Activated CD8-positive, alpha-beta memory T cell treated with anti-CD3 and anti-CD28 coated beads, Interleukin-2, amount 10 ng/mL, durations not matched to agents 7 days and 5 days (primary cell): ENCODE measurements at places on chromosomes 5 and 9. TPM values are rescaled to one million over a fixed set of nuclear protein-coding genes. Genes with fewer than 3 reads are reported as not detected.

UBE2QL1 gene
- 0.35 TPM for total RNA-seq

GRCh38 chr9:5820425-5820824 is 12.5 kb downstream of the ERMP1 start:
- peaks cover 53% of the 10 kb centered on the region for H3K36me3 ChIP-seq
- no peak overlapping the region for H3K4me3 ChIP-seq
- DNase-seq = no peak
- no peak overlapping the region for H3K27ac ChIP-seq

TMEM215 gene
- not detected for total RNA-seq

DNA sequence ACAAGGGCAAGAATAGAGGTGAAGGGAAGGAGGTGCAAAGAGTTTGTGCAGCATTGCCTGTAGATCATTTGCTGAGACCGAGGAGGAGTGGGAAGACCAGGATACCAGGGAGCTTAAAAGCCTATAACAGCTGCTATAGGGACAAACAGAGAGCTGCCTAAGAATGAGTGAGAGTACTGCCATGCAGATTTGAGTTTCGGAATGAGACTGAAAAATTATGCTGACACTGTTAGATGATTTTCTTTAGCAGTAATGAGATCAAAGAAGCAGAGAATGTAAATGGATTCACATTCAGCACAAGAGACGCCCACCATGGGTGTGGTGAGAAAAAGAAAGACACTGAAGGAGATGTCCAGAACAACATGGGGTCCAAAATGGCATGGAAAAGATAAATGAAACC is 69.7 kb downstream of the EPB41L4A start:
- no peak overlapping the region for H3K27ac ChIP-seq
- no peaks in the 10 kb centered on the region for H3K4me1 ChIP-seq
- peaks cover 2% of the 10 kb centered on the region for H3K27me3 ChIP-seq

DNA sequence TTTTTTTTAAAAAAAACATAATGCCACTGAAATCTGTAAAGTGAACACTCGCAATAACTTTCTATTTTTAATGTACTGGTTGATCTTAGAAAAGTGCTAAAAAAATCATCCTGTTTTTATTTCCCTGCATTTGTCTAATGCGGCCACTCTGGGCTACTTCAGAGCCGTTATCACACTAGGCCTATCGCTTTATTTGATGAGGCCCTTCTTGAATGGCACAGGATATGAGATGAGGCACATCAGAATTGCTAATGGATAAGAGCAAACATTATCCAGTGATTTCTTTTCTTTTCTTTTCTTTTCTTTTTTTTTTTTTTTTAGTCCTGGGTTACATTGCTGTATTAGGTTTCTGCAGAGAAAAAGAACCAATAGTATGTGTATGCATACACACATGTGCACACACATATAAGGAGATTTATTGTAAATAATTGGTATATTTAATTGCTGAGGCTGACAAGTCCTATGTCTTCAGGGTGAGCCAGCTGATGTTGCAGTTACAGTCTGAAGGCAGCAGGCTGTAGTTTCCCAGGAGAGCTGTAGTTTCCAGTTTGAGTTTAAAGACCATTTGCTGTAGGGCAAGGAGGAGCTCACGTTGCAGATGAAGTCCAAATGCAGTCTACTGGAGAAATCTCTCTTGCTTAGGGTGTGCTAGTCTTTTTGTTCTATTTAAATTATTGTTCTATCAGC is 391.7 kb downstream of the MED10 start:
- no peak for DNase-seq
- H3K27ac ChIP-seq = no peak overlapping the region
- no peaks in the 10 kb centered on the region for H3K4me1 ChIP-seq
- no peaks in the 10 kb centered on the region for H3K36me3 ChIP-seq
- H3K27me3 ChIP-seq = no peaks in the 10 kb centered on the region
- H3K4me3 ChIP-seq = no peak overlapping the region

GRCh38 chr5:60334281-60334713 is 365.7 kb downstream of the DEPDC1B start:
- H3K27me3 ChIP-seq = no peaks in the 10 kb centered on the region
- DNase-seq = no peak
- H3K4me1 ChIP-seq = no peaks in the 10 kb centered on the region
- no peak overlapping the region for H3K27ac ChIP-seq
- H3K4me3 ChIP-seq = no peak overlapping the region
- H3K36me3 ChIP-seq = no peaks in the 10 kb centered on the region

ARHGEF37 gene
- total RNA-seq = 0.37 TPM

DNA sequence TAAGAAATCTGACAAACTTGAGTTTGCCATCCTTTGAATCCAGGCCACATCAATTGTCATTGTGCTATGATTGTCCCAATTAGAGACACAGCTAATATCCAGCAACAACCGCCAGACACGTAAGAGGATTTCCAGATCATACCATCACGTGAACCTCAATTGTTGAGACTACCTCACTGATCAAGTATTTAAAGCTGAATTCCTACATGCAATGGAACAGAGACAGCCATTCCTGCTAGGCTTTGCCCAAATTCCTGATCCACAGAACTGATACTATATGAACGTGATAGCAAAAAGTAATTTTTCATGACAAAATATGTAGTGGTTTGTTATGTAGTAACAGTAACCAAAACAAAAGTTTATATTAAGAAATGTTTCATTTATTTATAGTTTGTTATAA is 657.7 kb downstream of the PRR16 start:
- H3K27me3 ChIP-seq = no peaks in the 10 kb centered on the region
- no peak for DNase-seq
- H3K27ac ChIP-seq = no peak overlapping the region
- no peaks in the 10 kb centered on the region for H3K4me1 ChIP-seq

- H3K4me1 ChIP-seq = no peaks in the 10 kb centered on the region
- no peak for DNase-seq
- H3K27me3 ChIP-seq = no peaks in the 10 kb centered on the region
- H3K36me3 ChIP-seq = no peaks in the 10 kb centered on the region
- H3K27ac ChIP-seq = no peak overlapping the region
Measured at GRCh38 chr5:158317507-158317906, 458.6 kb upstream of the CLINT1 start.

SLC36A2 gene
- not detected for total RNA-seq

DNA sequence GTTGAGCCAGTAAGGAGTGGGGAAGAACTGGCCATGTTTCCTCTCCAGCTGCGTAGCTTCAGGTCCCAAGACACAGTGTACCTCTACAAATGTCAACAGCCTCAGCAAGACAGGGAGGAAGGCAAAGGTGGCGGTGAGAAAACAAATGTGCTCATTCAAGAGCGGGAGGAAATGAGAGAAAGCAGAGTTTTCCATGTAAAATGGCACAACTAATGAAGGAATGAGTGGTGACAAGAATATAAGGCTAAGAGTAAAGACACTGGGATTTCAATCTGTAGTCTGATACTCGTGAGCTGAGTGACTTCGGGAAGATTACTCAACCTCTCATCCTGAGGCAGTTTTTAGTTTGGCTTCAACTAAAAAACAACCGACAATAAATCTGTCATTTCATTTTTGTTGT is 67.6 kb downstream of the DPYSL3 start:
- no peaks in the 10 kb centered on the region for H3K36me3 ChIP-seq
- no peak for DNase-seq
- no peak overlapping the region for H3K27ac ChIP-seq
- no peaks in the 10 kb centered on the region for H3K4me1 ChIP-seq
- H3K4me3 ChIP-seq = no peak overlapping the region
- H3K27me3 ChIP-seq = peaks cover 5% of the 10 kb centered on the region

ZNF883 gene
- not detected for total RNA-seq

DNA sequence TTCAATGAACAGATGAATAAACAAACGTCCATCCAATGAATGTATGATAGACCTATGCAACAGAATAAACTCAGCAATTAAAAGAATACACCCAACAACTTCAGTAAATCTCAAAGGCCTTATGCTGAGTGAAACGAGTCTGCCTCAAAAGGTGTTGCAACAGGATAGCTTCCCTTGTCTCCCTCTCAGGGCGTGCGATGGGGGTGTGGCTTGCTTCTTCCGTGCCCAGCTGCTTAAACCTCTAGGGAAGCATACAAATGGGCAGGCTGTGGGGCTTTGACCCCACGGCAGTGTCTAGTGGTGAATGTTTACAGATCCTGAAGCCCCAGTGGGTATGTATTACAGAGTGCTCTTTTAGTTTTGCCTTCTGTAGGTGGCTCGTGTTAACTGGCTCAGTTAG is 87.0 kb upstream of the CCL21 start:
- H3K27ac ChIP-seq = no peak overlapping the region
- H3K4me3 ChIP-seq = no peak overlapping the region
- no peaks in the 10 kb centered on the region for H3K4me1 ChIP-seq
- H3K27me3 ChIP-seq = peaks cover 61% of the 10 kb centered on the region
- H3K36me3 ChIP-seq = no peaks in the 10 kb centered on the region

GRCh38 chr9:31848505-31849285 is 535.7 kb upstream of the ACO1 start:
- no peak for DNase-seq
- H3K27ac ChIP-seq = no peak overlapping the region

- H3K4me3 ChIP-seq = no peak overlapping the region
- no peaks in the 10 kb centered on the region for H3K4me1 ChIP-seq
- DNase-seq = no peak
Measured at GRCh38 chr9:22649384-22649783, 202.8 kb downstream of the DMRTA1 start.

DNA sequence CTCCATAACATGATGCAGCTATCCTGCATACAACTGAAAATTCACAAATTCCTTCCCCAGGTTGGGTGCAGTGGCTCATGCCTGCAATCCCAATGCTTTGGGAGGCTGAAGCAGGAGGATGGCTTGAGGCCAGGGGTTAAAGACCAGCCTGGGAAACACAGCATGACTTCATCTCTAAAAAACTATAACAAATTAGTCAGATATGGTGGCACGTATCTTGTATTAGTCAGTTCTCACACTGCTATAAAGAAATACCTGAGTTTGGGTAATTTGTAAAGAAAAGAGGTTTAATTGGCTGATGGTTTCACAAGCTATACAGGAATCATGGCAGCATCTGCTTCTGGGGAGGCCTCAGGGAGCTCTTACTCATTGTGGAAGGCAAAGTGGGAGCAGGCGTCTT is 56.4 kb upstream of the DAPK1 start:
- no peaks in the 10 kb centered on the region for H3K36me3 ChIP-seq
- no peak overlapping the region for H3K4me3 ChIP-seq
- H3K27ac ChIP-seq = no peak overlapping the region
- H3K4me1 ChIP-seq = no peaks in the 10 kb centered on the region
- no peak for DNase-seq

- H3K27ac ChIP-seq = no peak overlapping the region
- DNase-seq = no peak
- H3K27me3 ChIP-seq = peaks cover 21% of the 10 kb centered on the region
- H3K36me3 ChIP-seq = no peaks in the 10 kb centered on the region
- H3K4me1 ChIP-seq = no peaks in the 10 kb centered on the region
Measured at GRCh38 chr9:89792189-89793123, 187.6 kb downstream of the GADD45G start.

ATG12 gene
- 36.9 TPM for total RNA-seq

GRCh38 chr9:124784509-124784908 is 7.6 kb downstream of the OLFML2A start:
- no peak overlapping the region for H3K27ac ChIP-seq
- no peaks in the 10 kb centered on the region for H3K4me1 ChIP-seq
- DNase-seq = peak; percentile 3
- H3K27me3 ChIP-seq = peaks cover 2% of the 10 kb centered on the region

GRCh38 chr5:52476346-52476745 is 311.4 kb upstream of the ITGA1 start:
- no peaks in the 10 kb centered on the region for H3K36me3 ChIP-seq
- no peak overlapping the region for H3K27ac ChIP-seq
- DNase-seq = no peak
- no peak overlapping the region for H3K4me3 ChIP-seq

ORM1 gene
- not detected for total RNA-seq

DNA sequence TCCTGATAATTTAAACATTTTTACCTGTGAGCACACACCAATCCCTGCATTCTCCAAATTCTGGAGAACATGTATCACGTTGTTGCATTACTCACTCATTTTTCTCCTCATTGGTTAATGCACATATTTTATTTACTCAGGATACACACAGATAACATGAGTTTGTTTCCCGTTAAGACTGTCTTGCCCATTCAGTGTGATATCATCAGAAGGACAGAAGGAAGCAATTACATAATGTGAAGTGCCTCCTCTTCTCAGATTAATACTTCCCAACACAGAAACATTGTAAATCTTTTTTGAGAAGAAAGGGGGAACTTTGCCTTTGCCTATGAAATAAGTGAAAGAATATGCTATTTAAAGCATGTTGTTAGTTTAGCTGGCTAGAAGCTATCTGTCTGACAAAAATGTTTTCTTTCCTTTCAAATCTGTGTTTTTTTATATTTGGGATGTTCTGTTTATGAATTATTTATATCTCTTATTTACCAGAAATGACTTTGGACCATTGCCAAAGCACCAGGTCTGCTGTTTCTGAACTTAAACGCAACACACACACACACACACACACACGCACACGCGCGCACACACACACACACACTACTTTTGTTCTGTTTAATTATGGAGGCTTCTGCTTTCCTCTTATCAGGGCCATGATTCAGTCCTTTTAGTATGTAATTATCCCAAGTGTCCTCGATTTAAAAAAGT is 186.5 kb downstream of the CHSY3 start:
- H3K4me1 ChIP-seq = no peaks in the 10 kb centered on the region
- no peaks in the 10 kb centered on the region for H3K36me3 ChIP-seq
- H3K4me3 ChIP-seq = no peak overlapping the region
- no peak for DNase-seq
- H3K27ac ChIP-seq = no peak overlapping the region

- no peak for DNase-seq
- H3K4me3 ChIP-seq = peak overlapping the region; percentile 64
Measured at GRCh38 chr5:58582019-58582802, 664 bp upstream of the RAB3C start.

GRCh38 chr5:145775411-145775810 is 59.7 kb downstream of the PRELID2 start:
- no peak for DNase-seq
- H3K27me3 ChIP-seq = no peaks in the 10 kb centered on the region
- H3K4me3 ChIP-seq = no peak overlapping the region
- H3K4me1 ChIP-seq = no peaks in the 10 kb centered on the region
- H3K27ac ChIP-seq = no peak overlapping the region
- no peaks in the 10 kb centered on the region for H3K36me3 ChIP-seq

ASPN gene
- total RNA-seq = not detected

GRCh38 chr9:104313396-104314110 is 190.5 kb upstream of the OR13F1 start:
- H3K27me3 ChIP-seq = no peaks in the 10 kb centered on the region
- H3K4me3 ChIP-seq = no peak overlapping the region
- H3K36me3 ChIP-seq = no peaks in the 10 kb centered on the region
- no peak for DNase-seq
